T1000 (cell line): ENCODE measurements at places on chromosomes 2 and 18.

- no peak for DNase-seq
Measured at GRCh38 chr2:41722668-41723369, 325.0 kb upstream of the PKDCC start.

DNA sequence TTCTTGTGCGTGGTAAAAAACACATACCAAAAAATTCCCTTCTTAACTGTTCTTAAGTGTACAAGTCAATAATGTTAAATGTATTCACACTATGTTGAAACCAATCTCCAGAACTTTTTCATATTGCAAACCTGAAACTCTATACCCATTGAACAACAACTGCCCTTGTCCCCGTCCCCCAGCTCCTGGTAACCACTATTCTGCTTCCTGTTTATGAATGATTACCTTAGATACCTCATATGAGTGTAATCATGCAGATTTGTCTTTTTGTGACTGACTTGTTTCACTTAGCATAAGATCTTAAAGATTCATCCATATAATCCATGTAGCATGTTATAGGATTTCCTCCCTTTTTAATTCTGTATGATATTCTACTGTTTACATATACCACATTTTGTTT lies 59.9 kb downstream of the NAT8 start:
- no peak for DNase-seq

DNA sequence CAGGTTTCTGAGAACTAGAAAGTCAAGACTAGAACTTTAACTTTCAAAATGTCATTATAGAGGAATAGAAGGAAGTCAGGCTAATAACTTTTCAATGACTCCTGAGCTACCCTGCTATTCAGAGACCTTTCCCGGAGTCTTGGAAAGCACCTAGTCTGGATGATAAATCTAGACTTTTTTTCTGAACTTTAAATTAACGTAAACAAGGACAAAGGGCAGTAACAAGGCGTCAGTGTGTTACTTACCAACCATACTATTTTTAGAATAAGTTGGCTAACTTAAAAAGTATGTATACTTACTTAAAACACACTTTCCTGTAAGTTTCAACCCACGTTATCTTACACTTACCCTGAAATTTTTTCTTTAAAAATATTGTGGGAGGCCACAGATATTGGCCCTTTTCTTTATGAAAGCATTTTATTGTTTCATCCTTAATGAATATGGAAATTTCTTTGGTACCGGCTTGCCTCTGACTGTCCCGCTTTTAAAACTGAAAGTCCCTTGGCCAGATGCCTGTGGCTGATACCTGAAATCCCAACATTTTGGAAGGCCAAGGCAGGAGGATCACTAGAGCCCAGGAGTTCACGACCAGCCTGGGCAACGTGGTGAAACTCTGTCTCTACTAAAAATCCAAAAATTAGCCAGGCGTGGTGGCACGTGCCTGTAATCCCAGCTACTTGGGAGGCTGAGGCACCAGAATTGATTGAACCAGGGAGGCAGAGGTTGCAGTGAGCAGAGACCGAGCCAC lies 9.7 kb downstream of the PMAIP1 start:
- DNase-seq = no peak

DNA sequence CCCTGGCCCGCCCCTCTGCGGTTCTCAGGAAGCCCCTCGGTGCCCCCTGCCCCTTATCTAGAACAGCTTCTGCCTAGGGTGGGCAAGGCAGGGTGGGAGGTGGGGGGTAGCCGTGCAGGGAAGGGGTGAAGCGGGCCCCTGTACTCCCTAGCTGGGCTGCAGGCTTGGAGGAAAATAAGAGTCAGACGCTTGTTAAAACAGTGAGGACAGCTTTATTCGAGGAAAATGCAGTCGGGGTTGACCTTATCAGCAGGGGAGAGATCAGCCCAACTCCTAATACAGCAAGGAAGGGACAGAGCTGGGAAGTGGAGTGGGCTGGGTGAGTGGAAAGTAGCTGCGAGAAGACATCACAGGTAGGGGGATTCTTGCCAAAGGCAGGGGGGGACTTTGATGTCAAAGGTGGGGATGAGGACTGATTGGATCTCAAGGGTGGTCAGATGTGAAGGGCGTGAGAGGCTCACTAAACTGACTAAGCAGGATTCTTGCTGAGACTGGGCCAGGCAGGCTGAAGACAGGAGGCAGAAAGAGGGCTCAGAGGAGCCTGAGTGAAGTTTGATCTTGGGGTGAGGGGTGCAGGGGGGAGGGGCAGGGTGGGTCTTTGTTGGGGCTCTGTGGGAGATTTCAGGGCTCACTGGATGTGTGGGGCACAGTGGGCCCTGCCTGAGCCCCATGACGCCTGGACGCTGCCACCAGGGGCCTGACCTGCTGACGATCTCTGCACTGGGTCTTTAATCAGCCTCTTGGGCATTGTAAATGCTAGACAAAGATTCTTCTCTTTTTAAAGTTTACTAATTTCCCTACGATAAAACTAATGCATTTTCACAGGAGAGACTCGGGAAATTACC lies 29.9 kb downstream of the HPCAL1 start:
- no peak for DNase-seq

DNA sequence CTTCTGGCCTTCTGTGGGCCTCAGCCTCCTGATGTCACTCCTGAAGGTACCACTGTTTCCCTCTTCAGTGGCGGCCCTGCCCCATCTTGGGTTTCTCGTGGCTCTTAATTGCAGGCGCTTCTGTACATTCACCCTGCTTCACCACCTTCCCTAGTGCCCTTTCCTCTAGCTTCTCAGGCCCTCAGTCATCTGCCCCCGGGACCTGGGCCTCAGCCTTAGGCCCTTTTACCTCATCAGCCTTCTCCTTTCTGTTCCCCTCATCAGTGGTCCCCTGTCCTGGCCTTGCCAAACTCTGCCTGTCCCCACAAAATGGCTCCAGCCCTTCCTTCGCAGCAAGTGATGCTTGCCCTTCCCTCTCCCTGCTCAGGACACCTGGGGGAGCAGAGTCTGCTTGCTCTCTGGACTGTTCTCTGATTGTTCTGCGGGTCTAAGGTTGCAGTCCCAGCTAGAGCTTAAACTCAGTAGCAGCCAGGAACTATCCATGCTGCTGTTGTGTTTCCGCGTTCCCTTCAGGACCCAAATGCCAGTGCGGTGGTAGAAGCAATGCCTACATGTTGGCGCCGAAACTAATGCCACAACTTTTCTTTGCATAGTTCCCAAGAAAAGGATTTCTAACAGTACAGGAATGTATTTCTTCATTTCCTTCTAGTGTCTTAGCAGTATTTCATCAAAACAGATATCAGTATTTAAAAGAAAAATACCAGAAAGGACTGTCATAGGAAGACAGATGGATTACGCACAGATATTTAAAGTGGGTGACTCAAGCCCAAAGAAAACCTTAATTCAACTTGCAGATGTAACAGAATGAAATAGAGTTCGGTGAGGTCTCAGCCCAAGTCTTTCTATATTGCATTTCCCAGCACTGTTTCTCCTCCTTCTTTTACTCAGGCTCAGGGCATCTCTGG lies 7.5 kb downstream of the ASB1 start:
- DNase-seq = no peak

- DNase-seq = no peak
Measured at GRCh38 chr2:159497847-159498246, 118.5 kb downstream of the BAZ2B start.
